ENCODE measurements at places on chromosomes 16 and 17.
A peak's percentile ranks its signal among the peaks of the same experiment; 100 is the strongest.

GRCh38 chr17:51258756-51259563, 889 bp downstream of the MBTD1 start:
- no peak for DNase-seq

DNA sequence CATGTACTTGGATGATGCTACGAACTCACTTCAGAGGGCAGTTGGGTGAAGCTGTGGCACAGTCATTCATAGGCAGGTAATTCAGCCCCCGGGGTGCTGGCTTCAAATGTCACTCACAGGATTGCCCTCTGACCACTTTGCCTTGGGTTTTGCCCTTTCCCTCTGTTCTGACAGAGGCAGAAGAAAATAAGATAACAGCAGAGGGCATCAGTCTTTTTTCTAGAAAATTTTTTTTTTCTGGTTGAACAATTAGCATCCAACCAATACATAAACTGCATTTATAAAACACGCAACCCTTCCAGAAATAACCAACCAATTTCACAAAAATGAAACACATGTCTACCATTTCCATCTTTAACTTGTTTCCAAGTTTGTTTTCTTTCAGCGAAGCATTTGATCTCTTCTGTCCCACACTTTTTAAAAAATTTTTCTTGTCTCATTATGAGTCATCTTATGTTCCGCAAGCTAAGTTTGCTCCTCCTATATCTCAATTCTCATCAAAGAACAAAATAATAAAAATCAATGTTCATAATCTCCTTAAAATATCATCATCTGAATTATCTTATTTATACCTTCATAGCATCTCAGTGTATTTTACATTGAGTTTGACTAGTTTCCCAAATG, 15.6 kb downstream of the NACA2 start:
- DNase-seq: no peak

DNA sequence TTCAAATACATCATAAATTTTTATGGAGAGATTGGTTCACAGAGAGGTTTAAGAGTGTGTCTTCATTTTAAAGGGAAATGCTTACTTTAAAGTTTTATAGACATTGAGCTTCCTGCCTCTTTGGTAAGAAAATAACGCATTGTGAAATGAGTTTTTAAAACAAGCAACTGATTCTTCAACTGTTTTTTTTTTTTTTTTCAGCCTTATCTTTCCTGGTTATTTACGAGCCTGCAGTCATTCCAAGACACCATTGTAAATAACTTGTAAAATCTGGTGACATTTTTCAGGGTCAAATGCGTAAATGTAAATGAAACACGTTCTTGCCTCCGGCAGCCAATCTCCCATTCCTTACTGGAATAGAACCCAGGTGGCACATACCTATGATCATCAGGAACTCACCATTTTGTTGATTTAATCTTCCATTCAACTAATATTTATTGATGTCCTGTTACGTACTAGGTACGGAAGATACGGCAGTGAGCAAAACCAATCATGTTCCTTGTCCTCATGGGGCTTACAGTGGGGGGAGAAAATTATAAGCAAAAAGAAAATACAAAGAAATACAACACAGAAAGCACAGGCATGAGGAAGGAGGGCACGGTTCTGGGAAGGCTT, 33.2 kb upstream of the CDYL2 start:
- no peak for DNase-seq

DNA sequence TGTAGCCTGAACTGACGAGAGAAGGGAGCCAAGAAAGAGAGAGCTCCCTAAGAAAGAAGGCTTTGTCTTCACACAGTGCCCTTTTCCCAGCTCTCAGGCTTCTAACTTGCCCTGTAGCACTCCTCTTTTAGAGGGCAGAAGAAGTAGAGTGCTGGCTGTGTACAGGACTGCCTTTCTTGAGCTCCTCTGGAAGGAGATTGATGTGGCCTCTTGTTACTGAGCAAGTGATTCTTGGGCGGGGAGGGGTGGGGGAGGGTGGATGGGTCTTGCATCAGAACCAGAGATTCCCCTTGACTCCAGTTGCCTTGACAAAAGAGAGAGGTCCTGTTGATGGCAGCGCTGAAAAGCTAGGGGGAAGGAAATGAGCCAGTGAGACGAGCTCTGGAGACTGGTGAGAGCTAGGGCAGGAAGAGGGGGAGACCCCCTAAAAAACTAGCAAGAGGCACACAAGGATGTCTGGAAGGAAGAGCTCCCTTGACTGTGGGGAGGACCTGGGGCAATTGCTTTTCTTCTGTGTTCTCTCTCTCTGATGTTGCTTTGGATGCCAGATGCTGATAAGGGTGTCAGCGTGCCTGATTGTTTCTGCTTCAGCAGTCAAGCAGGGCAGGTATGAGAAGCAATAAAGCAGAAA, 18.4 kb downstream of the GPR179 start:
- DNase-seq: no peak

GRCh38 chr17:31574458-31574857, 183.0 kb downstream of the RAB11FIP4 start:
- no peak for DNase-seq

DNA sequence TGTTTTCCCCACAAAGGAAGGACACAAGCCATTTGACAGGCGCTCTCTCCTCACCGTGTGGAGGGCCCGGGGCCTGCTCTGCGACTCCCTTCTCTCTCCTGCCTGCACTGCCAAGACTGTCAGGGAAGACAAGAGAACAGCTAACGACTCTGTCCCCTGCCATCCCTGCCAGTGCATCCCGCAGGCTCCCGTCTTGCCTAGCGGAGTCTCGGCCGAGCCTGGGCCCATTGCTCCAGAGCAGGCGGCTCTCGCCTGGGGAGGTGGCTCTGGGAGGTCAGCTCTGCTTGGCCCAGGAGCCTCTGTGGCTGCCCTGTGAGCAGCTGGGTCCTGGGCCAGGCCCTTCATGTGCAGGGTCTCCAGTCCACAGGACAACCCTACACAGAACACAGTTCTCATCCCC, 53.0 kb downstream of the WNT3 start:
- DNase-seq: no peak

DNA sequence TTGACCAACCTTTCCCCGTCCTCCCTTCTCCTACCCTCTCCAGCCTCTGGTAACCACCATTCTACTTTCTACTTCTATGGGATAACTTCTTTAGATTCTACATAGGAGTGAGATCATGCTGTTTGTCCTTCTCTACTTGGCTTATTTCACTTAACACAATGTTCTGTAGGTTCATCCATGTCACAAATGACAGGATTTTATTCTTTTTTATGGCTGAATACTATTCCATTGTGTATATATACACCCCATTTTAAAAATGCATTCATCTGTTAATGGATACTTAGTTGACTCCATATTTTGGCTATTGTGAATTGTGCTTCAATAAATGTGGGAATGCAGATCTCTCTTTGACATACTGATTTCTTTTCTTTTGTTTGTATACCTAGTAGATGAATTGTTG, 115.0 kb downstream of the RAB11FIP4 start:
- no peak for DNase-seq

GRCh38 chr17:57356719-57357391, 100.5 kb downstream of the MSI2 start:
- no peak for DNase-seq

- DNase-seq: no peak
These were observed 35.3 kb downstream of the PRMT7 start for GRCh38 chr16:68345958-68346635.

DNA sequence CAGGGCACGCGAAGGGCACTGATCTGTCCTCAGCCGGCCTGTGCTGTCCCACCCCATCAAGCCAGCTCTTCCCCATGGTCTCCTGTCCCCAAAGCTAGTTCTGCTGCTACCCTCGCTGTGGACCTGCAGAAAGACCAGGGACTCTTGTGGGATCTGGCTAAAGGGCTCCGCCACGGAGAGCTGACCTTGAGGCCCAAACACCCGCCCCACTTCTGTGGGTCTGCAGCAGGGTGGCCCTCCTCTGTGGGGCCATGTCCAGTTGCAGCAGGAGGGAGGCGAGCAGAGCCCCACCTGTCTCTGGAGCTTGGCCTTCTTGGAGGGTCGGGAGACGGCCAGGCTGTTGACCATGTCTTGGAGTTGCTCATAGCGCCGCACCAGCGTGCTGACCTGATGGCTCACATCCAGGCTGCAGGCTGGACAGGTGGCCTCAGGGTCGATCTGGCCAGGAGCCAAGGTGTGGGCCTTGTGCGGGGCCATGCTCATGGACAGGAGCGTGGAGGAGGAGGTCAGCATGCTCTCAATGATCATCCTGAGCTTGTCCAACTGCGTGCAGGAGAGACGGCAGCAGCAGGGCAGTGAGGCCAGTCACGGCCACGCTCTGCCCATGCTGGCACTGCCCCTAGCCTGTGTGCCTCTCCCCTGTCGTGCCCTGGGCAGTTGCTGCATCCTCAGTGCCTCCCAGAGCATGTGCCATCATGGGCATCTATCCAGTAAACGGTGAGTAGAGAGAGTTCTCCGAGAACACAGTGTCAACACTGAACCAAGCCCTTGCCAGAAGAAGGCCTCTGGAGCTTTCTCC, 16.6 kb downstream of the UBALD2 start:
- no peak for DNase-seq

GRCh38 chr17:79104898-79105600, 30.4 kb downstream of the ENGASE start:
- no peak for DNase-seq

DNA sequence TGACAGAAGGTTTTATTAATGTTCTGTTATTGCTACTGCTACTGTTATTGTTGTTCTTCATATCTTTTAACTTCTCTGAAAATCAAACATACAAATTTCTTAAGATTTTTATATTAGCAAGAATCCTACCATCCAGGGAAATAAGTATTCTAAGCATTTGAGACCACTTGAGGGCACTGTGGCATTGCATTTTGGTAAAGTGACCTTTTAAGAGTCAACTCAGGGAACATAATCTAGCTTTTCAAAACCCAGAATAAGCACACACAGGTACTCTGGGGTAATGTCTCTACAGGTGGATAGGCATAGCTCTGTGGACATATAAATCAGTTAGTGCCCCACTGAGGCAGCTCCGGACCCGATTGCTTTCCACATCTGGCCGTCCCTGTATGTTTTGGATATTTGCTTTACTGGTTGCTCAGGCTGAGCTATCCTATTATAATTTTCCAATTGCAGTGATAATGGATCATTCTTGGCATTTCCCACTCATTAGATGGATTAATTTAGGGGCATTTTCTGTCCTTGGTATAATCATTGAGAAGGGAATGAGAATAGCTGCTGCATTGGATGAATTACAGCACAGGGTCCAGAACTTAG, 1425.1 kb upstream of the CDH8 start:
- DNase-seq: peak; percentile 29

GRCh38 chr17:58354541-58355216, 2.7 kb upstream of the SUPT4H1 start:
- no peak for DNase-seq

- no peak for DNase-seq
These were observed 34.7 kb upstream of the BRD7 start for GRCh38 chr16:50403491-50403890.

GRCh38 chr17:76500747-76501017, 541 bp downstream of the RHBDF2 start:
- DNase-seq: no peak

- DNase-seq: peak; percentile 35
These were observed 565 bp downstream of the DDX52 start for GRCh38 chr17:37642681-37643080.
